Stimulated activated CD8-positive, alpha-beta memory T cell treated with anti-CD3 and anti-CD28 coated beads, Interleukin-4, amount 100 ng/mL, for 4 hours (primary cell): ENCODE measurements at places on chromosomes 7 and 10.

GRCh38 chr10:78109210-78109609 is 75.5 kb downstream of the RPS24 start:
- DNase-seq, result no peak

DNA sequence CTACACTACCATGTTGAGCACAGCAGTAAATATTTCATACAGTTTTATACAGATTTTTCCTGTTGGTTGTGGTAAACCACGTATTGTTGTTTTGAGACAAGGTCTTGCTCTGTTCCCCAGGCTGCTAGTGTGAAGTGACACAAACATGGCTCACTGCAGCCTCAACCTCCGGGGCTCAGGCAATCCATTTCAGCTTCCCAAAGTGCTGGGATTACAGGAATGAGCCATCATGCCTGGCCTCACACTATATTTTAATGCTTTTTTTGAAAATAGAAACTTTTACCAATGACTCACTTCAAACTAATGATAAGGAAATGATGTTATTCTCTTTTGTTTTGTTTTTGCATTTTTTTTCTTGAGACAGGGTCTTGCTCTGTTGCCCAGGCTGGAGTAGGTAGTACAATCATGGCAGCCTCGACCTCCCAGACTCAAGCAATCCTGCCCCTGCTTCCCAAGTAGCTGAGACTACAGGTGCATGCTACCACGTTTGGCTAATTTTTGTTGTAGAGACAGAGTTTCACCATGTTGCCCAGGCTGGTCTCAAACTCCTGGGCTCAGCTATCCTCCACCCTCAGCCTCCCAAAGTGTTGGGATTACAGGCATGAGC is 210.6 kb downstream of the TPST1 start:
- no peak for DNase-seq

- DNase-seq, result no peak
Measured at GRCh38 chr7:131057015-131057793, 270.5 kb upstream of the MKLN1 start.

GRCh38 chr10:92052088-92052487 is 128.5 kb downstream of the BTAF1 start:
- no peak for DNase-seq

- DNase-seq, result no peak
Measured at GRCh38 chr10:35874311-35875015, 232.4 kb upstream of the FZD8 start.

- DNase-seq, result no peak
Measured at GRCh38 chr7:41222746-41223145, 480.1 kb downstream of the INHBA start.

DNA sequence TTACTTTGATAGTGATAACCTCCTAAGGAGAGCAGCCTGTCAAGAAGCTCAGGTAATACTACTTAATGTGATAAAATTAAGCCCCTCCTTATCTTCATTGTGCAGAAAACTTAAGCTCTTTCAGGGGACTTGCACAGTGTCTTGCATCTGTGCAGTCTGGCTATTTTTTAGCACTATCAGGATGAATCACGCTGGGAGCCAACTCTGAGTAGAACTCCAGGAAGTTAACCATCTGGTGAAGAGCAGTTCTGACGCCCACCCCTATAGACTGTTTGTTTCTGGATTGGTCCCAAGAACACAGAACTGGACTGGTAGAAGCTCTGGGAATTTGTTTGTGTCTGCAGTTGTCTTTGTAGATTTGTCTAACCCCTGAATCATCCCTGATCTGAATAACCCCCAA is 41.9 kb downstream of the AGK start:
- no peak for DNase-seq

DNA sequence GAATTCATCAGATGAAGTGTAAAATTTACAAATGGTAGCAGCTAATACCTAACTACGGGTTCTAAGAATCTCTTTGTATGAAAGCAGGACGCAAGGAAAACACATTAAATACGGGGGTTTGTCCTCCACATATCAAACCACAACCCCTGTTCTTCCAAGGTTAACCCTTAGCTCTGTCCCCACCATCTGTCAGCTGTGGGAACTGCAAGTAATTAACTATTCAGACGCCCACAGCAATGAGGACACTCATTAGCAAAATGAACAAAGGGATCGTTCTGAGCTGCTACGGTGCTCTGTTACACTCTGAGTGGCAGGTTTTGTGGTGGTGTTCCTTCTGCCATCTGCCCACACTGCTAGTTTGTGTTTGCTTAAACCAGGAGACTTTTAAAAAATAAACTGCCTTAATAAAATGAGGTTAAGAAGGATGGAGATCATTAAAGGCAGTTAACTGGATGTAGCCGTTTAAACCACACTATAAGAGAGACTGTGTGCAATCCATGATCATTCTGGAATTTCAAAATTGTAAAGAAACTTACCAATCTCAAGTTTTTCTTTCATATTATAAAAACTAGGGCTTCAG is 51.4 kb downstream of the C10orf67 start:
- no peak for DNase-seq
